ENCODE measurements at places on chromosomes 3 and 15. TPM values are rescaled to one million over a fixed set of nuclear protein-coding genes. Genes with fewer than 3 reads are reported as not detected.

The SLC24A5 gene
- total RNA-seq, result not detected

- DNase-seq, result no peak
Measured at GRCh38 chr3:48855681-48856447, 8.2 kb upstream of the PRKAR2A start.

- DNase-seq, result no peak
Measured at GRCh38 chr3:78268087-78268486, 1228.2 kb downstream of the ROBO2 start.

DNA sequence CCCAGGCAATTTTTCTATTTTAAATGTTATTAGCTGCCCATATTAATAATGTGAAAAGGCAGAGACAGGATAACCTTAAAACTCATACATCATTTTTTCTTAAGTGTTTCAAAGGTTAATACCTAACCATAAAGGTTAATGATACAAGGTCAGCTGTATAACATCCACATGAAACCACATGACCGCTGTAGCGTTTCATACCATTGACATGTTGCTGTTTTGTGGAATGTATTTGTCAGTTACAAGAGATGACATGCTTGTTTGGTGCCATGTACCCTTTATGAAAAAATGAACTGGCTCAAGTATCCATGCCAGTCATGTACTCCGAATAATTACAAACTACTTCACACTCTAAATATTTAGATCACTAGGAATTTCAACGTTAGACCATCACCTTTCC is 207.4 kb downstream of the FMN1 start:
- no peak for DNase-seq

DNA sequence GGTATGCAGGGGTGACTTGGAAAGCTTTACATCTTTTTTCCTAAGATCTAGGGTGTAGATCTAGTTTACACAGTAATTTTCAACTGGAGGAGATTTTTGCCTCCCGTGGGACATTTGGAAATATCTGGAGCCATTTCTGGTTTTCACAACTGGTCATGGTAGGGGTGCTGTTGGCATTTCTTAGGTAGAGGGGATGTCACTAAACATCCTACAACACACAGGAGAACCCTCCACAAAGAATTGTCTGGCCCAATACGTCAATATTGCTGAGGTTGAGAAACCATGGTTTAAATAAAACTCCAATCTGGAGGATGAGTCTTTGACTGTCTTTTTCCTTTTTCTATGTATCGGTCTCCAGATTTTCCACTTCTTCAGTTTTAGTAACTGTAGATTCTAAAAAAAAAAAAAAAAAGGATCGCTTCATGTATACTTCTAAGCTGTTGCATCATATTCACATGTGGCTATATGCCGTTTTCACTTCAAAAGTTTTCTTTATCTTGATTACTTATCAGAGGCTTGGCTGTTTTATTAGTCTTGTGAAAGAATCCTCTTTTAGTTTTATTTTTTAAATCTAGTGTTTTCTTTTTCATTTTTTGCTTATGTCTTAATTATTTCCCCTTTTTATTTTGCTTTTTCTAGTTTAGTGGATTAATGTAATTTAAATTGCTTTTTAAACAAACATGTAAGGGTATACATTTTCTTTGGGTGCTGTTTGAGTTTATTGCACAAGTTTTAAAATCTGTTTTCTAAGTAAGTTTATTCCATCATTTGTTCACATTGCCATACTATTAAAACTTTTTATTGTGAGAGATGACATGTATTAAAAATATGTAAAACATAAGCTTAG is 21.2 kb downstream of the UBE2Q2 start:
- no peak for DNase-seq

- no peak for DNase-seq
Measured at GRCh38 chr3:127822041-127822681, at the start of gene MGLL. Gene MGLL, minus strand, starts transcription at chr3:127822515. Its CDS starts 197 bp downstream, at chr3:127822318.

GRCh38 chr3:5304188-5304587 is 116.7 kb downstream of the EDEM1 start:
- DNase-seq, result no peak

- no peak for DNase-seq
Measured at GRCh38 chr3:139378587-139379241, 10.7 kb downstream of the COPB2 start.

GRCh38 chr3:156303001-156303707 is 182.8 kb downstream of the KCNAB1 start:
- DNase-seq, result no peak

GRCh38 chr3:47452453-47453215 is 23.1 kb downstream of the SCAP start:
- no peak for DNase-seq

GRCh38 chr3:46573701-46574100 is 7.6 kb upstream of the LRRC2 start:
- DNase-seq, result no peak

The IMPG2 gene
- total RNA-seq, result 0.99 TPM

- no peak for DNase-seq
Measured at GRCh38 chr3:124698030-124698770, 32.1 kb upstream of the UMPS start.

DNA sequence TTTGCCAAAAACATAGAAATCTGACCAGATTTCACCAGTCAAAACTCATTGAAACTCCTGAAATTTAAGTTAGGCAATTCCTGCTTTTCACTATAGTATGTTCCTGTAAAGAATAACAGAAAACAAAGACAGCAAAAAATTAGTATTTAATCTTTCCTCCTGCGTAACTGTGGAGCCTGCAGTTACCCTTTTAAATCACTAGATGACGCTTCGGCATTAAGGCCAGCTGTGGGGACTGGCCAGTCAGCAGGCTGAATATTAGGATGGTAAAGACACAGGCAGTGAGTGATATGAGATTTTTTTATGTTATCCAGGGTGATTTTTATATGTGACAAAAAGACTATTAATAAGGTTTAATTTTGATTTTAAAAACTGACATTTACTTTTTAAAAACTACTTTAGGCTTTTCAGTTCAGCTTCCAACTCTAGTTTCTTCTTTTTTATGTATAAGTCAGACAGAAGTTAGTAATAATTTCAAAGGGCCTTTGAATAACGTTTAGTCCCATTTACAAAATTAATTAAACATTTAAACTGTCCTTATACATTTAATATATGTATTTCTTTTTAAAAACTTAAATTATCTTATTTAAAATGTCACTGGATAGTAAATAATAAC is 165.1 kb downstream of the PPM1L start:
- DNase-seq, result no peak

- no peak for DNase-seq
Measured at GRCh38 chr15:81336568-81336967, 12.6 kb upstream of the STARD5 start.

GRCh38 chr3:2082871-2083480 is 15.7 kb upstream of the CNTN4 start:
- no peak for DNase-seq
